ENCODE measurements at places on chromosomes 2 and 18. TPM values are rescaled to one million over a fixed set of nuclear protein-coding genes. Genes with fewer than 3 reads are reported as not detected.

- no peaks in the 10 kb centered on the region for H3K4me1 ChIP-seq
- H3K4me3 ChIP-seq, result no peak overlapping the region
- no peak overlapping the region for H3K27ac ChIP-seq
- DNase-seq, result no peak
- no peaks in the 10 kb centered on the region for H3K36me3 ChIP-seq
Measured at GRCh38 chr2:176682278-176682677, 413.0 kb downstream of the MTX2 start.

DNA sequence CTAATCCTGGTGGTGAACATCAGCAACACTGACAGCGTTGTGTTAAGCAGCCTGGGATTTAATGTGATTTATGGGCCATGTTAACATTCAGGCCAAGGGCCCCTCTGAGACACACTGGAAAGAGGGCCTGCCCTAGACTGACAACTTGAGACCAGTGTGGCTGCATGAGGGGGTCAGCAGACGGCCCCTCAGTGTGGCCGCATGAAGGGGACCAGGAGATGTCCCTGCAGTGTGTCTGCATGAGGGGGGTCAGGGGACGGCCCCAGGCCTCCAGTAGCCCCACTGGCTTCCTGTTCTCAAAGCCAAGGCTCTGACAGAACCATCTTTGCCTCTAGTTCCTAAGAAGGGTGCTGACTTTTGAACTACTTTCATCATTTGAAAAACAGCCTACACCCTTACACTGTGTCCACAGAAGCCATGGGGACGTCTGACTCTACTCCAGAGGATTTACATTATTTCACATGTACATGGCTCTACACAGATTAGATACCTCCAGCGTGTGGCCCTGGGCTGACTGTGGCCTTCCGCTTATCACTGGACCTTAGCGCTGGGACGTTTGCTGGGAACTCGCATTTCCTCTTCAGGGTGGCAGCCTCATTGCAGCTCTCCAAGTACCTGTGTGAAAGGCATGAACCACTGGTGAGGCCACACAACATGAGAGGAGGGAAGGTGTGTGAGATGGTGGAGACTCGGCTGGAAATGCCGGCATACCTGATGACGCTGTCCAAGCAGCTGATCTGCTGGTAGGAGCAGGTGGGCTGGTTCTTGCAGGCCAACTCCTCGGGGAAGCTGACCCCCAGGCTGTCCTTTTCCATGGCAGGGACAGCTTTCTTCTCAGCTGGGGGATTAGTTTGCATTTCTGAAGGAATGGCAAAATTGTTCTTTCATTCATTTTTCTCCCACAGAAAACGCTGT is 18.2 kb upstream of the HES6 start:
- H3K36me3 ChIP-seq, result peaks cover 70% of the 10 kb centered on the region
- H3K4me3 ChIP-seq, result no peak overlapping the region
- peaks cover 13% of the 10 kb centered on the region for H3K4me1 ChIP-seq
- DNase-seq, result no peak
- H3K27me3 ChIP-seq, result no peaks in the 10 kb centered on the region

GRCh38 chr2:37335604-37336003 is 8.8 kb upstream of the QPCT start:
- no peaks in the 10 kb centered on the region for H3K27me3 ChIP-seq
- H3K27ac ChIP-seq, result no peak overlapping the region
- no peaks in the 10 kb centered on the region for H3K4me1 ChIP-seq
- no peak overlapping the region for H3K4me3 ChIP-seq
- no peak for DNase-seq

GRCh38 chr2:45315861-45316260 is 295.2 kb downstream of the SRBD1 start:
- DNase-seq, result no peak
- H3K27ac ChIP-seq, result no peak overlapping the region
- H3K4me1 ChIP-seq, result no peaks in the 10 kb centered on the region
- H3K36me3 ChIP-seq, result no peaks in the 10 kb centered on the region
- H3K4me3 ChIP-seq, result no peak overlapping the region
- H3K27me3 ChIP-seq, result no peaks in the 10 kb centered on the region

DNA sequence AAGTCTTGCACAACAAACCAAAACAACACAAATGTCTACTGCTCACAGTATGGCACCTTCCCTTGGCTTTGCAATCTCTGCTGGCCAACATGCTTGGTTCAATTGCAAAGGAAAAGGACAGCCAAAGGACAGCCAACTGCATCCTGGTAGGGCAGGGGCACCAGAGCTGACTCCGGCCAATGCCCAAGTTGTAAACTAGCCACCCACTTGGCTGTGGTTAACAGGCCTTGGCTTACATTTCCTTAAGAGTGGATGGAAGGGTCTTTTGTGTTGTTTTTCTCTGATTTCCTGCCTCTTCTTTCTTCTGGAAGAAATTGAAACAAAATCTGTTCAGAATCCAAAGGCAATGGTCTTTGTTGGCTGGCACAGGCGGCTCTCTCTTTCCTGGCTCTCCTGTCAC is 119.1 kb upstream of the TRIB2 start:
- no peak overlapping the region for H3K4me3 ChIP-seq
- no peaks in the 10 kb centered on the region for H3K4me1 ChIP-seq
- H3K27ac ChIP-seq, result no peak overlapping the region
- no peaks in the 10 kb centered on the region for H3K27me3 ChIP-seq
- no peaks in the 10 kb centered on the region for H3K36me3 ChIP-seq

DNA sequence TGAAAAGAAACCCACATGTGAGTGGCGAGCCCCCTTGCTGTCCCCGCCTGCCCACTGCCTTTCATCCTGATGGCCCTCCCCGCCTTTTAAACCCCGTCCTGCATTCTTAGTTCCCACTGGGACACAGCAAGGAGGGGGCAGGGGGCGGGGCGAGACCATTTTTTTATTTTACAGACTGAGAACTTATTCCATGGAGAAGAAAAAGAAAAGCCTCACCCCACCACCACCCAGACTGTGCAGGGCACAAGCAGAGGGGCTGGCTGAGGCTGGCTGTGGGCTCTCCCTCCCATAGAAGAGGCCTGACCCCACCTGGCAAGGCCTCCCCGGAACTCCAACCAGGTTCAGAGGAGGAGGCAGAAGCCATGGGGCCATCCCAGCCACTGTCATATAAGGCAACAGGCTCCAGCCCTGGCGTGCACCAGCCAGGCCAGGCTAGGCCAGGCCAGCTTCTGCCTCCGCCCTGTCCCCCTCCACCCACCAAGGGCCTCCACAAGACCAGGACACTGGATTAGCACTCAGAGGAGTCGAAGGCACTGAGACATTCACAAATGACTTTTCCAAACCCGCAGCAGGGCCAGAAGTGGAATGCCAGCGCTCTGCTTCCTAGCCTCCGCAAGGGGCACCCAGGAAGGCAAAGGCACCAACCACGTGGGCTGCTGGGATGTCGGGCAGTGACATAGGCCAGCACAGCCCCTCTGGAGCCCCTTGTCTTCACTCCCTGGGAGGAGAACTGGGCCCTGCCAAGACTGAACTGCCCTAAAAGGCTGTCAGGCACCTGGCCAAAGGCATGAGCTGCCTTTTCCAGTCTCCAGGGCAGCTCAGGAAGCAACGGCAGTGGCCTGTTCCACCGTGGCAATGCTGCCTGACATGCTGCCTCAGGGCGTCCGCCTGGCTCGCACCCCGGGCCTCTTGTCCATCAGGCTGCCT is 37.5 kb upstream of the SEMA4C start:
- H3K4me3 ChIP-seq, result peak overlapping the region; percentile 12
- H3K36me3 ChIP-seq, result no peaks in the 10 kb centered on the region
- peak overlapping the region; percentile 82 for H3K27ac ChIP-seq
- H3K4me1 ChIP-seq, result peaks cover 19% of the 10 kb centered on the region
- no peak for DNase-seq
- no peaks in the 10 kb centered on the region for H3K27me3 ChIP-seq

- no peaks in the 10 kb centered on the region for H3K27me3 ChIP-seq
- peak overlapping the region; percentile 25 for H3K4me3 ChIP-seq
- DNase-seq, result no peak
- peak overlapping the region; percentile 69 for H3K27ac ChIP-seq
- H3K4me1 ChIP-seq, result peaks cover 94% of the 10 kb centered on the region
- no peaks in the 10 kb centered on the region for H3K36me3 ChIP-seq
Measured at GRCh38 chr2:108621087-108621559, 86.9 kb downstream of the LIMS1 start.

- peak overlapping the region; percentile 99 for H3K27ac ChIP-seq
- H3K36me3 ChIP-seq, result peaks cover 41% of the 10 kb centered on the region
- no peaks in the 10 kb centered on the region for H3K27me3 ChIP-seq
- H3K4me3 ChIP-seq, result no peak overlapping the region
- no peak for DNase-seq
Measured at GRCh38 chr18:3456686-3457069, 6.7 kb downstream of the TGIF1 start.

- H3K4me3 ChIP-seq, result peak overlapping the region; percentile 76
- no peaks in the 10 kb centered on the region for H3K36me3 ChIP-seq
- no peaks in the 10 kb centered on the region for H3K27me3 ChIP-seq
- peak overlapping the region; percentile 77 for H3K27ac ChIP-seq
- DNase-seq, result peak; percentile 77
Measured at GRCh38 chr2:96760986-96761832, 507 bp downstream of the CNNM4 start.

GRCh38 chr2:160826496-160826895 is 332.9 kb upstream of the RBMS1 start:
- no peak overlapping the region for H3K27ac ChIP-seq
- H3K4me3 ChIP-seq, result no peak overlapping the region
- no peaks in the 10 kb centered on the region for H3K27me3 ChIP-seq
- H3K36me3 ChIP-seq, result no peaks in the 10 kb centered on the region
- no peaks in the 10 kb centered on the region for H3K4me1 ChIP-seq

DNA sequence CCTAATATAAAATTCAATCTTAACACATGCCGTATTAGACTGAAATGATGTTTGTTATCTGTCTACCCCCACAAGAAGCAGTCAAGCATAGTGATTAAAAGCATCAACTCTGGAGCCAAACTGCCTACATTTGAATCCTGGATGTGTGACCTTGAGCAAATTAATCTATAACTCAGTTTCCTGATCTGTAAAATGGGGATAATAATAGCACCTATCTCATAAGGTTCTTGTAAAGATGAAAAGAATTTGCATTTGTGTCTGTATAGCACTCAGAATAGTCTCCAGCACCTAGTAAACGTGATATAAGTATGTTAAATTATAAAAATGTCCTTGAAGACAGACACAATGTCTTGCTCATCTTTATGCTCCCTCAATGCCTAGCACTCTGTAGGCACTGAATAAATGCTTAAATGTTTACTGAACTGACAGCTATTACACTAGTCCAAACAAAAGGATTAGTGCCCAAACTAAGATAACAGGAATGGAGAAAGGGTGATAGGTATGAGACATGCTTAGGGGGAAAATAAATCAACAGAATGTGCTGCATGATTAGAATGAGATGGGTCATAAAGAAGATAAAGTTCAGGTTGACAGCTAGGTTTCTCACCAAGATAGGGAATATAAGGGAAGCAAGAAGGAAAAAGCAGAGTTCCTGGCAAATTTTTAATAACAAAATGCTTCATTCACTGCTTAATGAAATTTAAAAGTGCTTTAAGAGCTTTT is 180.6 kb downstream of the ATAD2B start:
- H3K27me3 ChIP-seq, result no peaks in the 10 kb centered on the region
- peaks cover 7% of the 10 kb centered on the region for H3K4me1 ChIP-seq
- peaks cover 4% of the 10 kb centered on the region for H3K36me3 ChIP-seq

- no peaks in the 10 kb centered on the region for H3K36me3 ChIP-seq
- DNase-seq, result no peak
- H3K4me3 ChIP-seq, result no peak overlapping the region
Measured at GRCh38 chr2:239044336-239044735, 196.5 kb downstream of the TWIST2 start.

Gene ZNF804A
- total RNA-seq, result 0.78 TPM

Gene PTPN2
- 53.9 TPM for total RNA-seq

Gene HOXD12
- total RNA-seq, result not detected

Gene CCBE1
- total RNA-seq, result 27.8 TPM

Gene RTKN
- total RNA-seq, result 32.3 TPM

Gene ABHD1
- total RNA-seq, result 0.35 TPM

Gene CHST10
- 8.4 TPM for total RNA-seq
